ENCODE measurements at places on chromosomes 13 and 19.

GRCh38 chr19:4232614-4233281, 3.4 kb downstream of the EBI3 start:
- DNase-seq, result no peak

GRCh38 chr19:48330012-48330681, 4.8 kb downstream of the EMP3 start:
- DNase-seq, result peak; percentile 80

DNA sequence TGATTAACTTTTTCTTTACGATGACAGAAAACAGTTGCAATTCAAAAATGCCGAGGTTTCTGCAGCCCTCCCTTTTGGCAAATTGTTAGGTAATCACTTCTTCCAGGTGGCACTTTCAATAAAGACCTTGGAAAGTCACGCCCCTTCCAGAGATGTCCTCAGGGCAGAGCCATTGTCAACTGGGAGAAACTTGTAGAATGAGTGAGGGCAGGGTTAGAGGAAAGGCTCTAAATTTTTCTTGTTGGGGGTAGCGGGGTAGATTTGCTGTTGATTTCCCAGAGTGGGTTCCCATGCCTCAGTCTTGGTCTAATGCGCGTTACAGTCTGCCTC, 421.1 kb downstream of the FGF9 start:
- no peak for DNase-seq

DNA sequence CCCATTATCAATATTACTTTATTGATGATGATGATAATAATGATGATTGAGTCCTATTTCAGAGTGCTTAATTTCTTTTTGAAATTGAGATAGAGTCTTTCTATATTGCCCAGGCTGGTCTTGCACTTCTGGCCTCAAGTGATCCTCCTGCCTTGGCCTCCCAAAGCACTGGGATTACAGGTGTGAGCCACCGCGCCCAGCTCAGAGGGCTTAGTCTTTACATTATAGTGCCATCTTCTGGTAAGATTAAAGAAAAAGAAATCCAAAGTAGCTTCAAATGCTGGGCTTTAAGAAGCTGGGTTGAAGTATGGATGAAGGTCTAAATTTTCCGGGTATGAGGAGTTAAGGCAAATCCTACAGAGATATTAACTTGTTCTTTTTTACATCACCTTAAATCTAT, 3.4 kb upstream of the ZNF333 start:
- no peak for DNase-seq

GRCh38 chr13:87259479-87260083, 411.6 kb upstream of the SLITRK5 start:
- no peak for DNase-seq

DNA sequence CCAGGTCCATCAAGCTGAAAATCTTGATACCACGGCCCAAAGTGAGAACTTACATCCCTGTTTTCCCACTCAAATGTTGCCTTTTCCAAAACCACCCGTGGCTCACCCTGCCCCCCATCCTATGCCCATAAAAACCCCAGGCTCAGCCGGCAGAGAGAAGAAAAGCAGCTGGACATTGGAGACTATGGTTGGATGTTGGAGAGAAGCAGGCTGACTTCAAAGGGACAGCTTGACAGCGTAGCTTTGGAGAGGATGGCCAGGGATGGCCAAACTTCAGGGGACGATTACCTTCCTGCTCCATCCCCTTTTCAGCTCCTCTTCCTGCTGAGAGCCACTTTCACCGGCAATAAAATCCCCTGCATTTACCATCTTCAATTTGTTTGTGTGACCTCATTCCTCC, 3.5 kb upstream of the ZNF792 start:
- no peak for DNase-seq

- no peak for DNase-seq
Observed at GRCh38 chr19:50759886-50760285, 10.4 kb upstream of the GPR32 start.

DNA sequence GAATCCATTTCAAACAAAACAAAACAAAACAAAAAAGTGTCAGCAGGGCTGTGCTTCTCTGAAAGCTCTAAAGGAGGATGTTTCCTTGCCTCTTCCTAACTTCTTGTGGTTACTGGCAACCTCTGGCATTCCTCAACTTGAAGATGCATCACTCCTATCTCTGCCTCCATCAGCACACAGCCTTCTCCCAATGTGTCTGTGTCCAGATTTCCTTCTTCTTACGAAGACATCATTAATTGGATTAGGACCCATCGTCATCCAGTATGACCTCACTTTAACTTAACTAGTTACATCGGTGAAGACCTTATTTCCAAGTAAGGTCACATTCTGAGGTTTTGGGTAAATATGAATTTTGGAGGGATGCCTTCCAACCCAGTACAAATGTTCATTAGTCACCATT, 33.8 kb upstream of the GTF2F2 start:
- DNase-seq, result no peak

DNA sequence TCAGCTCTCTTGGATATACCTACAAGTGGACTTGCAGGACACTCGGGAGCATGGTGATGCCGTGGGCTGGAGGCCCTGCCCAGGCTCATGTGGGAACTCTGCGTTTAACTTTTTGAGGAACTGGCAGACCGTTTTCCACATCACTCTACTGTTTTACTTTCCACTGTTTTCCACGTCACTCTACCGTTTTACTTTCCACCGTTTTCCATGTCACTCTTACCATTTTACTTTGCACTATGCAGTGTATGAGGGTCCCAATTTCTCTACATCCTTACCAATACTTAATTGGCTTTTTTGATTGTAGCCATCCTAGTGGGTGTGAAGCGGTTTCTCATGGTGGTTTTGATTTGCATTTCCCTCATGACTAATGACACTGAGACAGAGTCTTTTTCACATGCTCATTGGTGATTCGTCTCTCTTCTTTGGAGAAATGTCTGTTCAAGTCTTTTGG, 40.5 kb downstream of the GATAD2A start:
- DNase-seq, result no peak

DNA sequence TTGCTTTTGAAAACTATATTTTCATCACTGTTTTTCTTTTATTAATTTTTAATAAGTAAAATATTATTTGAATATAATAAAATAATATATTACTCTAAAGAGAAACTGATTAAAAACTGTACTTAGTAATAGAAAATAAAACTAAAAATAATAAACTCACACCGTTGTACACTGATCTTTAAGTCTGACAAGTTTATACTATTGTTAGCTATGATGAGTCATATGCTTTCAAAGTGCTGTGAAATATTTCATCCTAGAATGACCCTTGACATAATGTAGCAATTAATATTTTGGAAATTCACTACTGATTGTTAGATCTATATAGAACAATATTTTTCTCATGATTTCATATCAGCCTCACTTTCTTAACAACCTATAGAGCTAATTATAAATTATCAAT, 1040.6 kb upstream of the SPRY2 start:
- no peak for DNase-seq

DNA sequence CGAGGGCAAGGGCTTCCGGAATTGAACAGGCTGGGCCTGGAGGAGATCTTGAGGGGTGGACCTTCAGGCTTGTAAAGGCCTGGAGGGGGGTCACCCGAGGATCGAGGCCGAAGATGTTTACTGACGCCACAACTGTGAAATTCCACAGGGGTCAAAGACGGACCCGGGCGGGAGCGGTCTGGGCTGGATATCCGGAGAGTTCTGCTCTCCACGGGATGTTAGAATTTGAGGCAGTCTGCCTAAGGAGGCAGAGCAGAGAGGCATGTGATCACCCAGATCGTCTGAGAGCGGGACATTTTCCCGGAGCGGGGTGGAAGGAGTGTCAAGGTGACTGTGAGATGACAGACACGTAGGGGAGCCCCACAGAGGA, 13.2 kb downstream of the KLHL26 start:
- DNase-seq, result no peak

DNA sequence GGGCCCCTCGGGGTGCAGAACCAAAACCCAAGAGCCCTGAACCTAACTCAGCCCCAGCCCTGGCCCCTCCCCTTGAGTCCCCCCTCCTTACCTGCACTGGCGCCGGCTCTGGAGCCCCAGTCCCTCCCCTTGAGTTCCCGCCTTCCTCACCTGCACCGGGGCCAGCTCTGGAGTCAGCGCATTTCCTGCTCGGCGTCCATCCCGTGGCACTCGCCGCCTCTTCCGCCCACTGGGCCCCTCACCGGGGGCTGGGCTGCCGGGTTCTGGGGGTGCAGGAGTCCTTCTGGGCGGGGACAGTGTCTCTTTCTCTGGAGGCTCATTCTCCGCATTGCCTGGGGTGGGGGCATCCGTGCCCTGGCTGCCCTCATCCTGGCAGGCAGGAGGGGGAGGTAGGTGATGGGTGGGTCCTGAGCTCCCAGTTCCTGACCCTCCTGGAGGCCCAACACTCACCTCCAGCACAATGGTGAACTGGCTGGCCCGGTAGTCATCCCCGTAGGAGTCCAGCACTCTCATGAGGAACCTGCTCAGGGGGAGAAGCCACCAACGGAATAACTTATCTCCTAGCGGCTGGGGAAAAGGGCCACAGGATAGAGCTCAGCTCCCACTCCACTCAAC, 5.3 kb downstream of the NDUFA3 start:
- DNase-seq, result peak; percentile 53

- DNase-seq, result no peak
Observed at GRCh38 chr13:28490061-28490460, 4.9 kb downstream of the FLT1 start.

DNA sequence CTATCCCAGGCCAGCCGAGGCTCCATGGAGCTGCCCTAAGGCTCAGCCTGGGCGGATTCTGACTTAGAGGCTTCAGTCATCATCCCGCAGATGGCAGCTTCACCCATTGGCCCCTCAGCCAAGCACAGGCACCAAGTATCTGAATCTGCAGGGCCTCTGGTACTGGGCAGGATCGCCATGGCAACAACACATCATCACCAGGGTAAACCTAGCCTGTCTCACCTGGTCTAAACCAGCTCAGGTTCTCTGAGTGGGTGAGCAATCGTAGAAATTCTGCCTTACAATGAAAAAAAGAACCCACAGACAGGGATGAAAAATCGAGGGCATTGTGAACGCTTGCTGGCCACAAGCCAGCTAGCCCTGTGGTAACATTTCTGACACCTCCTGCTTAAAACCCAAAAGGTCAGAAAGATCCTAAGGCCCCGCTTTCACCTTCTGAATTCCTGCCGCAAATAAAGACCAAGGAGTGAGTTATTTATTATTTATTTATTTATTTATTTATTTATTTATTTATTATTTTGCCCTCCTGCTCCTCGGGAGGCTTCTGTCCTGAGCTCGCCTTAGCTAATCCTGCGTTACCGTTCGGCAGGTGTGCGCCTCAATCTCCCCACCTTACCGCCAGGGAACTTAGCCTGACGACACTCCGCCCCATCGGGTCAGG, 12.0 kb upstream of the CEACAM21 start:
- no peak for DNase-seq

All from sciatic nerve (tissue), 2 donors.